Dermis microvascular lymphatic vessel endothelial cell (primary cell): ENCODE measurements at places on chromosomes 7 and 10. TPM values are rescaled to one million over a fixed set of nuclear protein-coding genes. Genes with fewer than 3 reads are reported as not detected.

Gene MAGI2
- 0.26 and 0.89 TPM in 2 replicates for total RNA-seq

Gene COPG2
- 17.8 and 18.1 TPM in 2 replicates for total RNA-seq

Gene TMEM196
- total RNA-seq, result not detected in 2 replicates

Gene GHRHR
- not detected in 2 replicates for total RNA-seq

Gene MMD2
- not detected in 2 replicates for total RNA-seq
